Adipocyte (in vitro differentiated cells): ENCODE measurements at places on chromosomes 11 and 22.
A peak's percentile ranks its signal among the peaks of the same experiment; 100 is the strongest.

DNA sequence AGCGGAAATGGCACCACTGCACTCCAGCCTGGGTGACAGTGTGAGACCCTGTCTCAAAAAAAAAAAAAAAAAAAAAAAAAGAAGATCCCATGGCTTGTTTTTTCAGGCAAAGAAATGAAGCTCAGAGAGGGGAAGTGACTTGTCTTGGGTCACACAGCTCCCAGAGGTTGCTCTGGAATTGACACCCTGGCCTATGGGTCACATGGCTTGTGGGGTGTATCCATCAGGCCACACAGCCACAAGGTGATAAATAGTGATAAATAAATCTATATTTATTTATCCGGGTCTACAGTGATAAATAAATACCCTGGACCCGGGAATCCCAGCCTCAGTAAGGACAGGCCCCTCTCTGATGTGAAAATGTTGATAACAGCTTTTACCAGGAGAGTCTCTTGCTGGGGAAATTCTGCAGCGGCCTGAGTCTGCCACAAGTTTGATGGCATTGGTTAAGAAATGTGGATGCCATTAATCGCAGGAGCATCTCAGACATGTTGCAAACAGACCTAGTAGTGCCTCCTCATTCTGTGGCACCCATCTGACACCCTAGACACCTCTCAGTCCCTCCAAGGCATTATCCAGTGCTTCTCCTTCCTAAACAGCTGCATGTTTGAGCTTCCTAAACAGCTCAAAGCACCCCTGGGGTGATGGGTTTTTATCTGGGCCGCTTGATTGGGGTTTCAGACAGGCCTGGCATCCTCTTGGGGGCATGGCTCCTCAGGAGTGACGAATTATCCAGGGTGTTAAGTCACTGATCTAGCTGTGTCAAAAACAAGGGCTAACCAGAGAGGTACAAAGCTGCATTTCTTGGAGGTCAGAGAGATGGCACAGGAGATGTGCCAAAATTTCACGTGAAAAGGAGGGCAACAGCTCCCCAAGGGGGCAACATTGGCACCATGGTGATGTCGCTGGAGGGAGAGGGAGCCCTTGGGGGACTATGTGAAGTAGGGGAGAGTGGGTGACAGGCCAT, 1.9 kb upstream of the EMID1 start:
- DNase-seq = no peak

DNA sequence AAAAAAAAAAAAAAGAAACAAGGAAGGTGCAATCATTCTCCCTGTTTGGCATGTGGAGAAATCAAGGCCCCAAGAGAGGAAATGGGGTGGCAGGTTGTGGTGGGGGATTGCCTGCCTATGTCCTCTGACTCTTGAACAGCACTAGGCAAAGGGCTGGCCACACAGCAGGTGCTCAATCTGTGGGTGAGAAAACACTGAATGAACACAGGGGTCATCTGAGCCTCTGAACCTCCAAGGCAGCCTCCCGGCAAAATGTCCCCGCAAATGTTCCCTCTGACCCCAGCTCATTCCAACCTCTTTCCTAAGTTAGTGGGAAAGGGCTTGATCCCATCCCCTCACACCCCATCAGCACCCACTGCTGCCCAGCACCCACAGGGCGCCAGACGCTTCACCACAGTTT, 4.6 kb downstream of the PLA2G6 start:
- DNase-seq = no peak

DNA sequence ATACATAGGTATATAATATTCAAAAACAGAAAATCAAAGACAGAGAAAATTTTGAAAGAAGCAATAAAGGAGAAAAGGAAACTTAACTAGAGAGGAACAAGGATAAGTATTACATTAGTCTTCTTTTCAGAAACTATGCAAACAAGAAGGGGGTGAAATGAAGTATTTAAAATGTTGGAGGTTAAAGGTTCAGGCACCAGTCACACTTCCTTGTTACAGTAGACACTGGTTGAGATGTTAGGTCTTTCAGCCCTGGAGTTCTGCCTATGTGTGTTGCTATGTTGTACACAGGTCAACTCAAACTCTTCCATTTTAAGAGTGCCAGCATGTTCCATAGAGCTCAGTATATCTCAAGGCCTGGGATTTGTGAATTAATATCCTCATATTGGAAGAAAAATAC, 6.0 kb upstream of the MS4A4A start:
- no peak for DNase-seq

GRCh38 chr22:37230673-37231405, 13.2 kb downstream of the RAC2 start:
- no peak for DNase-seq

DNA sequence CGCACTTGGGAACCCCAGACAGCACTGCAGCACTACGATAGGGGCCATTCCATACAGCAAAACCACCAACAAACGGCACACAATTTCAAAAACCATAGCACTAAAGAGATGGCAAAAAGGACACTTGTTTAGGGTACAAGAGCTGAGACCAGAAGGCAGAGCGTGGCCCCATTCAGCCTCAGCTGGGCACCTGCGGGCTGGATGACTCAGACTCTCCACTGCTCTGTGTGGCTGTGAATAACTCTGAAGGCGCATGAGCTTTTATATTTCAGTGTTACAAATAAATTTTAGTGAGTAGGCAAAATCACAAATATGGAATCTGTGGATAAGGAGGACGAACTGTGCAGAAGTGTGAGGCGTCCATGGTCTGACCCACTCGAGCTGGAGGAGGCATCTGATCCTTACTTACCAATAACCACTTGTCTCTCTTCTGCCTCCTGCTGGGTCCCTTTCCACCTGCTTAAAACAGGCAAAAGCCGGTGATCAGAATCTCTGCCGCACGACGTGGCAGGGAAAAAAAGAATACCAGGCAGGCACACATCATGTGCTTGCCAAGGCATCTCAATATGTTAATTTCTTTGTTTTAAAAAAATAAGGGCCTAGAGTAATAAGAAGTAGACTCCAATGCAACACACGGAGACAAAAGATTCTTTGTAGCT, 325.7 kb downstream of the SHANK2 start:
- DNase-seq = no peak

- DNase-seq = peak; percentile 83
Observed at GRCh38 chr22:44037519-44038375, 13.6 kb downstream of the PARVB start.

DNA sequence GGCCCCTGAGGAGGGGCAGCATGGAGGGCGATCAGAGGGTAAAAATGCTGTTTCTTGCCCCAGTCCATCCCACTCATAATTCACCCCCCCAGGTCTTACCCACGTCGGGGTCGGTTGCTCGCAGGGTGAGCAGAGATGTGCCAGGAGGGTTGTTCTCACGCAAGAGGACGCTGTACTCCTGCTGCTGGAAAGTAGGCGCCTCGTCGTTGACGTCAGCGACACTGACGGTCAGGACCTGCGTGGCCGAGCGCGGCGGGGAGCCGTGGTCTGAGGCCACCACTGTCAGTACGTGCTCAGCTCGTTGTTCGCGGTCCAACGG, 10.3 kb upstream of the TPP1 start:
- DNase-seq = no peak

GRCh38 chr22:22903355-22903777, 15.8 kb downstream of the IGLL5 start:
- DNase-seq = no peak

DNA sequence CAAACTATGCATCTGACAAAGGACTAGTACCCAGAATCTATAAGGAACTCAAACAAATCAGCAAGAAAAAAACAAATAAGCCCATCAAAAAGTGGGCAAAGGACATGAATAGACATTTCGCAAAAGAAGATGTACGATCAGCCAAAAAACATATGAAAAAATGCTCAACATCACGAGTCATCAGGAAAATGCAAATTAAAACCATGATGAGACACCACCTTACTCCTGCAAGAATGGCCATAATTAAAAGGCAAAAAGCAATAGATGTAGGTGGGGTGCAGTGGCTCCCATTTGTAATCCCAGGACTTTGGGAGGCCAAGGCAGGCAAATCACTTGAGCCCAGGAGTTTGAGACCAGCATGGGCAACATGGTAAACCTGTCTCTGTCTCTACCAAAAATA, 10.4 kb upstream of the OR10V1 start:
- DNase-seq = no peak

DNA sequence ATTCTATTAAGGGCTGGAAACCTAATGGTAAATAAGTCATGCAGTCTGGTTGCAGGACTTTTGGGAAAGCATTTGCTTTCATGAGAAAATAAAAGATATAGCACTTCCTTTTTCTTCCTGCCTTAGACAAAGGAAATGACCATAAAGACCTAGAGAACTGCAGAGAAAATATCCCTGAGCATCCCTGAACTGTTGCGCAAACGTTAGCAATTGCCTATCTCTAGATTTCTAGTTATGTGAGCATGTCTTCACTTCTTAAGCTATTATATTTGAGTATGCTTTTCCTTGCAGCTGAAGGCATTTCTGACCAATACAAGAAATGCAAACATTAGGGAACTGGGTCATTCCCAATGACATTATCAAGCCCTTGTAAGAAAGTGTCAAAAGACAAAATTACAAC, 110.6 kb downstream of the KIF18A start:
- DNase-seq = no peak

GRCh38 chr11:91625495-91625894, 599.1 kb upstream of the FAT3 start:
- DNase-seq = no peak

DNA sequence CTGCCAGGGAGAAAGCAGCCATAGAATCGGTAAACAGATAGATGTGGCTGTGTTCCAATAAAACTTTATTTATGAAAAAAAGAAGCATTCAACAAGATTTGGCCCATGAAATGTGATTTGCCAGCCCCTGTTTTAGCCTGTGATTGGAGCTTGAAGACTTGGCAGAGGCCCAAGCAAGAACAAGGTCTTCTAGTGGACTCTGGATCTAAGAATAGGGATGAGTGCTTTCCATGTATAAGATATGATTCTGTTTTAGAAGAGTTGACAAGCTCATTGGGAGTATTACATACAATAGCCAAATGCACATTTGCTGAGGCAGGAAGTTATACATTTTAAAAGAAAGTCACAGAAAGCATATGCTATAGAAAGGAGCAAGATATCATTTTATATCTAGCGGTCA, 175.6 kb upstream of the LUZP2 start:
- no peak for DNase-seq

GRCh38 chr22:24446260-24446611, 18.8 kb downstream of the ADORA2A start:
- no peak for DNase-seq

- peak; percentile 89 for DNase-seq
Observed at GRCh38 chr11:130531061-130531460, 82.6 kb downstream of the ADAMTS15 start.

- no peak for DNase-seq
Observed at GRCh38 chr11:110629594-110629993, 82.6 kb downstream of the ARHGAP20 start.

GRCh38 chr22:46969961-46970360, 207.5 kb downstream of the TBC1D22A start:
- no peak for DNase-seq

GRCh38 chr11:78419327-78419726, 1.7 kb upstream of the GAB2 start:
- peak; percentile 95 for DNase-seq

GRCh38 chr22:44210722-44211121, 30.0 kb downstream of the PARVG start:
- peak; percentile 44 for DNase-seq

GRCh38 chr11:96091476-96091875, 167.6 kb upstream of the MTMR2 start:
- no peak for DNase-seq

DNA sequence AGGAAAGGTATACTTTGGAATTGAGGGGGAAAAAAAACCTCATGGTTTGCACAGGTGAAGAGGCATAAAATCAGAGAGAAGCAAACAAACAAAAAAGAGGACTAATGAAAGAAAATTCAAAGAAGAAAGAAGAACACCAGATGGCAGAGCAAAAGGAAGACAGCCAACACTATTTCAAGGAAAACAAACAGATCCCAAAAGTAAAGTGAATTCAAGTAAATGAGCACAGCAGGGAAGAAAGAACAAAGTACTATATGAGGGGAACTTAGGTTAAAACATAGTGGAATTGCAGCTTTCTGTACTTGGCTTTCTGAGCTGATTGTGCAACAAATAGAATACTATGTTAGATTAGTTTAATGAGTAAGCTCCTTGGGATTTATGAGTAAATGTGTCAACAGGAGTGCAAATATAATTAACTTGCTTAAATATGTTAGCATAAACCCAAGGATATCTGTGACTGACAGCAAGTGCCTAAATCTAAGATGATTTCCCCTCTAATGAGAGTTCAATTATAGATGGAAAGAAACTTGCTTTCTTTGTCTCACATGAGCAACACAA, 404.6 kb upstream of the CNTN5 start:
- DNase-seq = no peak

GRCh38 chr11:62572431-62572830, 1.3 kb downstream of the EEF1G start:
- DNase-seq = no peak

DNA sequence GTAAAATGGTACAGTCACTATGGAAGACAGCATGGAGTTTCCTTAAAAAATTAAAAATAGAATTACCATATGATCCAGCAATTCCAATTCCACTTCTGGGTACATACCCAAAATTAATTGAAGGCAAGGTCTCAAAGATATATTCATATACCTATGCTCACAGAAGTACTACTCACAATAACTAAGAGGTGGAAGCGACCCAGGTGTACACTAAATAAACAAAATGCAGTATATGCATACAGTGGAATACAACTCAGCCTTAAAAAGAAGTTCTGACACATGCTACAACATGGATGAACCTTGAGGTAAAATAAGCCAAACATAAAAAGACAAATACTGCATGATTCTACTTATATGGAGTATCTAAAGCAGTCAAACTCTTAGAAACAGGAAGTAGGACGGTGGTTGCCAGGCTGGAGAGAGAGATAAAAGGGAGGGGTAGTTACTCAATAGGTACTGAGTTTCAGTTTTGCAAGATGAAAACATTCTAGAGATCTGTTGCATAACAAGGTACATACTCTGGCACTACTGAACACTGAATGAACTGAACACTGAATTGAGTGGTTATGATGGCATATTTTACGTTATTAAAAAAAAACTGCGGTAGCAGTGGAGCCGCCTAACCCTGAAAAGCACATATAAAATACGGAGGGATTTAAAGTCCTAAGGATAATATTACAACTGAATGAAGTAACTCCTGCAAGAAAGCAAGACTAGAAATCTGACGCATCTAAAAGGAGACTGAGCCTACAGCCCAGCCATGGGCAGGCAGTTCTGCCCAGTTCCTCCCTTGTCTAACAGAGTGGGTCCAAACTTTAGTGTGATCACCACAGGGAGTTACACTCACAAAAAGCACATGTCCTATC, 12.8 kb downstream of the DGCR2 start:
- DNase-seq = peak; percentile 82

DNA sequence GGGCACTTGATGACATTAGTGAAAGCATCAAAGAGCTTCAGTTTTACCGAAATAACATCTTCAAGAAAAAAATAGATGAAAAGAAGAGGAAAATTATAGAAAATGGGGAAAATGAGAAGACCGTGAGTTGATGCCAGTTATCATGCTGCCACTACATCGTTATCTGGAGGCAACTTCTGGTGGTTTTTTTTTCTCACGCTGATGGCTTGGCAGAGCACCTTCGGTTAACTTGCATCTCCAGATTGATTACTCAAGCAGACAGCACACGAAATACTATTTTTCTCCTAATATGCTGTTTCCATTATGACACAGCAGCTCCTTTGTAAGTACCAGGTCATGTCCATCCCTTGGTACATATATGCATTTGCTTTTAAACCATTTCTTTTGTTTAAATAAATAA, 10.6 kb downstream of the REXO2 start:
- DNase-seq = no peak
